ENCODE measurements at places on chromosomes 12 and 14.

GRCh38 chr12:25054076-25054782 lies 105.3 kb upstream of the BCAT1 start:
- no peak for DNase-seq

DNA sequence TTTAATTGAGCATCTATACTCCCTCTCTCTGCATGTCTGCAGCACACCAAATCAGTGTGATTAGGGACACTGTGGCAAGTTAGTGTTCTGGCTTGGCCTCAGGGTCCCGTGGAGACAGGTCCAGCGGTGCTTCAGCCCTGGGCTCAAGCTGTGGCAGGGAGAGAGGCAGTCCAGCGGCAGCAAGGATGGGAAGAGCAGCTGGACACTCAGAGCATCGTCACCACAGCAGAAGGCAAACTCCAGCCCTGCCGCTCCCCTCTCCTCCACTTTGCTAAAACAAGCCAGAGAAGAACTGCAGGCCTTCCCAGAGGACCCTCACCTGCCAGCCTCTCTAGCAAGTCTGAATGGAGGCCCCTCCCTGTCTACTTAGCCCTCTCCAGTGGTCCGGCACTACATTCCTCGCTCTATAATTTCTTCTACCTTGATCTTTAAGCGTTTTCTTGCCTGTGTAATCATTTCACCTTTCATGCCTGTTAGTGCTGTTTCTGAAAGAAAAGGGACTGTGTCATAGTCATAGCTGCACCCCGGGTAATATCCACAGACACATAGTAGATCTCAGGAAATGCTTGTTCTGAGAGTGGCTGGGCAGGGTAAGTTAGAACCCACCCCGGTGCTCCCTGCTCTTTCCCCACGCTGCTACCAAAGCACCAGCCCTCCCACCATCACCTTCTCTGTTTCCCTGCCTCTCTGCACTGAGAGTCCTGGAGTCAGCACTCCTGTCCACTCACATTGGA lies 22.1 kb downstream of the ZFP36L1 start:
- no peak for DNase-seq

GRCh38 chr14:63671987-63672386 lies 30.3 kb upstream of the WDR89 start:
- no peak for DNase-seq

DNA sequence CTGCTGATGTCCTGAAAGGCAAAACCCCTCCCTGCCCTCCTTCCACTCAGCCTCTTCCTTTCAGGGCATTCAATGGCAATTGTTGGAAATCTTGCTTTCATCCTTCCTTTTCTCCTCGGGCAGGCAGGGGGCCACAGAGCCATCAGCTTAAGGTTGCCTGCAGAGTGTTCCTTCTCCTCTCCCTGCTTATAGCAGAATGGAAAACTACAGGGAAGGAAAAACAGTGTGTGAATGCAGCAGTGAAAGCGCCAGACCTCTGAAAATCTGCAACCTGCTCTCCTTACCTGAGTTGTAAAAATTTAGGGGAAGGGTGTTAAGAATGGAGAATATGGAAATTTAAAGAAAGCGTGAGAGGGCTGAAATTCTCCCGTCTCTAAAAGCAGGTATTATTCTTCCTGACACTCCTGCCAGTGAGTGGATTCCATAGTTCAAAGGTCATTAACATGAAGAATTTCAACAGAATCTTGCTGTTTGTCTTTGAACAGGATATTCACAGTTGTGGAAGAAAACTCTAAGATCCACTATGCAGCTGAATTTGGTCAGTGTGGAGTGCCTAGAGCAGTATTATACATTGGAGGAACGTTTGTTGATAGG lies 348.8 kb downstream of the KCNH5 start:
- DNase-seq, result no peak

- DNase-seq, result no peak
Observed at GRCh38 chr12:28938056-28938455, 211.0 kb upstream of the FAR2 start.

GRCh38 chr12:90233168-90234100 lies 524.8 kb upstream of the ATP2B1 start:
- peak; percentile 51 for DNase-seq

GRCh38 chr12:4280351-4281163 lies 7.0 kb downstream of the CCND2 start:
- no peak for DNase-seq
